ENCODE measurements at places on chromosomes 4 and X.

- no peak for DNase-seq
Observed at GRCh38 chr4:25949173-25949748, 35.2 kb downstream of the SMIM20 start.

DNA sequence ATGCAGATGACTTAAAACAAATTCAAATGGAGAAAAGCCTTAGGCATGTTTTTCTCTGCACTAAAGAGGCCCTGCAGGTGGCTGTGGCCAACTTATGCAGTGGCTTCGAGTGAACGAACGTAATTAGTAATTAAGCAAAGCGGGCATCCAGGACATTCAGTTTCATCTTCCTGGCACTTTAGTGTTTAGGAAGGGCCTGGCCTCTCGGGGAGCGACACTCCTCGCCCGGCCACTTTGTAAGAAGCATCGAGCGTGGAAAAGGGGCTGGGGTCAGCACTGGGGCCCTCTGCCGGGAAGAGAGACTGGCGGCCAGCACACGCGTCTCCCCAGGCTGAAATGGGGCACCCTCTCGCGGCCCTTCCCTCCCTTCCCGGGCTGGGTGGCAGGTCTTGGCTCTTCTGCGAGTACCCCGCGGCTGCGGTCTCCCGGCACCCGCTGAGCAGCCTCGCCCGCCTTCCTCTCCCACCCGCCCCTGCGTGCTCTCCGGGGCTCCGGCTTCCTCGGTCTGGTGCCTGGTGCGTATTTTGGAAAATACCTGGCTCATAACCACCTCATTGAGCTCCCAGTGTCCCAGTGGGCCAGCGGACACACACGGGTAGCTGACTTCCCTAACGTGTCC lies 677 bp upstream of the CYP4V2 start:
- no peak for DNase-seq

DNA sequence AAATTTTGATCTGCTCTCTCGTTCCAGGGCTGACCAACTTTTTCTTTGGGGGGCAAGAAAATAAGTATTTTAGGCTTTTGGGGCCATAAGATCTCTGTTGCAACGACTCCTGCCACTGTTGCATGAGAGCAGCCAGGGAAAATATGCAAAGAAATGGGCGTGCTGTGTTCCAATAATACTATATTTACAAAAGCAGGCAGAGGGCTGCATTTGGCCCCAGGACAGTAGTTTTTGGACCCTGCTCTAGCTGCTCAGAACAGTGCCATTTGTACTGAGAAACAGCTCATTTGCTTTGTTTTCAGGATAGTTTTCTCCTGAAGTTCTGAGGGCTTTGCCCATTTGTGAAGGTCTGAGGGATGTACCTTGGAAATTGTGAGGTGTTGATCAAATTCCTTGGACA lies 135.1 kb upstream of the MBNL3 start:
- DNase-seq: no peak

- no peak for DNase-seq
Observed at GRCh38 chr4:24211856-24212255, 322.0 kb upstream of the PPARGC1A start.

GRCh38 chr4:47109379-47109778 lies 78.0 kb downstream of the GABRB1 start:
- DNase-seq: no peak

GRCh38 chrX:122835886-122836285 lies 348.2 kb upstream of the GRIA3 start:
- DNase-seq: no peak

DNA sequence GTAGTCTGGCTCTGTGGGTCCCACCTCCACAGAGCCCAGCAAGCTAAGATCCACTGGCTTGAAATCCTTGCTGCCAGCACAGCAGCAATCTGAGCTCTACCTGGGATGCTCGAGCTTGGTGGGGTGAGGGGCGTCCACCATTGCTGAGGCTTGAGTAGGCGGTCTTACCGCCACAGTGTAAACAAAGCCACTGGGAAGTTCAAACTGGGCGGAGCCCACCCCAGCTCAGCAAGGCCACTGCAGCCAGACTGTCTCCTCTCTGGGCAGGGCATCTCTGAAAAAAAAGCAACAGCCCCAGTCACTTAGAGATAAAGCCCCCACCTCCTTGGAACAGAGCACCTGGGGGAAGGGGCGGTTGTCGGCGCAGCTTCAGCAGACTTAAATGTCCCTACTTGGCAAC lies 243.2 kb upstream of the POF1B start:
- DNase-seq: no peak

GRCh38 chr4:140790765-140791164 lies 34.6 kb upstream of the TBC1D9 start:
- DNase-seq: no peak

DNA sequence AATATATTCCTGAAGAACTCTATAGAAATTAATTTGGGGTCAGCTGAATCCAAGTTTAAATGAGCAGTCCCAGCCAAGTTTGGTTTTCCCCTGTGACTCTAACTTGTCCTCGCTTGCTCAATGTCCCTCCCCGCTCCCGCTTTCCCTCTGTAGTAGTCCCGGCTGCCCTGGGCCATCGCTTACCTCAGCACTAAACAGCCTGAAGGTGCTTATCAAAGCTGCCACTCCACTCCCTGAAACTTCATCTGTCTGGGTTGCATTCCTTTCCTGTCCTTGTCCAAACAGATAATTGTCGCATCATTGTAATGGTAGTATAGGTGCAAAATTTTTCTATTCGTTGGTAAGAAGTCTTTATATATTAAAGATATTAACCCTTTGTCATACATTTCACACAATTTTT lies 12.8 kb downstream of the SLC25A43 start:
- no peak for DNase-seq

GRCh38 chr4:3355266-3355748 lies 62.5 kb downstream of the RGS12 start:
- no peak for DNase-seq

GRCh38 chrX:103446665-103447302 lies 70.4 kb downstream of the BEX3 start:
- DNase-seq: no peak

DNA sequence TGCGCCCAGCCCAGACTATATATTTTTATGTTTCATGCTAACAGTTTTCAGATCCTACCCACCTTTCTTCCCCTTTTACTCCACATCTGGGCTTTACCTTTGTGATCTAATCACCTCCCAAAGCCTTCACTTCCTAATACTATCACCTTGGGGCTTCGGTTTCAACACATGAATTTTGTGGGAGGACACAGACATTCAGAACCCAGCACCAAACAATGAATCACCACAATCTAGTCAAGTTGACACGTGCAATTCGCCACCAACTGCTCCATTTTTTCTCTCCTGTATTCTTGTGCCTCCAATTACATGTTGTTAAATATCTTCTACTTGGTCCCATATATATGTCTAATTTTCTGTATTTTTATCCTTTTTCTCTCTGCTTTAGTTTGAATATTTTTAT lies 41.8 kb upstream of the STX18 start:
- no peak for DNase-seq

- no peak for DNase-seq
Observed at GRCh38 chrX:82648062-82648461, 860.0 kb upstream of the POU3F4 start.

- no peak for DNase-seq
Observed at GRCh38 chr4:74109116-74109869, 10.3 kb upstream of the CXCL2 start.

DNA sequence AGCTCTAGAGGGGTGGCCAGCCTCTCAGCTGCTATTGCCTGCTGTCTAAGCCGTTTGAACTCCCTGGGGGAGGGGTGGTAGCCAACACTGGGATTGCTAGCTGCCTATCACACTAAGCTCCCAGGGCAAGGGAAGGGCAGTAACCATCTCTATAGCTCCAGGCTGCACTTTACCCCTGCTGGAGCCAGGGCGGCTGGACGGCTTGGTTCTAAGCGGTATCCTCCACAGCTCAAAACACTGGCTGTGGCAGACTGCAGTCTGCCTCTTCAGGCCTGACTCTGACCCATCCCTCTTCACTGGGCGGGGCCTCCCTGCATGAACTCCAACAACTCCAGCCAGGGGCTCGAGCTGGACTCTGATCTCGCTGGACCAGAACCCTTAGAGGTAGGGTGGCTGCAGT lies 55.3 kb upstream of the GNRHR start:
- no peak for DNase-seq

DNA sequence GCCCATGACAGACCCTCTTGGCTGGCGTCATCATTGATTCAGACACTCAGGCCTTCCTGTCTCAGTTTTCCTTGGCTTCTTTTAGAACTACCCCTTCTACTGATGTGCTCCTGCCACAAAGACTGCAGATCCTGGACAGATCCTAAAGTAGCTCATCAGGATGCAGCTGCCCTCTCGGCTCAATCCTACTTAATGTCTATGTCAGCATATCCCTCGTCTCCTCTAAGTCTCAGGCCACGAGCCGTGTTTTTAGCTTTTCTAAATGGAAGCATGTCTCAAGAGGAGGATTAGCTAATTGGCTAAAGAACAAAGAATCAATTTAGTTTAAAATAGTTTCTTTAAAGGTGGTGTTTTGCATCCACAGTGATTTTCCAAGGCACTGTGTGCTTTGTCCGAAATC lies 447.7 kb downstream of the STIM2 start:
- no peak for DNase-seq

DNA sequence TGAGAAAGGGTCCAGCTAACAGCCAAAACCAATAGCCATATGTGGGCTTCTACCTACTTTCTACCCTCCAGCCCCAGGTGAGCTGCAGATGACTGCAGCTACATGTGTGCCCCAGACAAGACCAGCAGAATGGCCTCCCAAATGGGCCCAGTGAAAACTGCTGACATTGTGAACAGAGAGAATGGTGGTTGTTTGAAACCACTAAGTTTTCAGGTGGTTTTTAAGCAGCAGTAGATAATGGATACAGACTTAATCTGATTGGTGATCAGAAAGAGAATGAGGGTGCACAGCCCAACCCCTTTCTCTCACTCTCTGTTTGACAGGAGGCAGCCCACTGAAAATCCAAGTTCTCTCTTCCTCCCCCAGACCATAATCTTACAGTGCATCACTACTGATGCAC lies 42.5 kb upstream of the BBS12 start:
- DNase-seq: no peak

DNA sequence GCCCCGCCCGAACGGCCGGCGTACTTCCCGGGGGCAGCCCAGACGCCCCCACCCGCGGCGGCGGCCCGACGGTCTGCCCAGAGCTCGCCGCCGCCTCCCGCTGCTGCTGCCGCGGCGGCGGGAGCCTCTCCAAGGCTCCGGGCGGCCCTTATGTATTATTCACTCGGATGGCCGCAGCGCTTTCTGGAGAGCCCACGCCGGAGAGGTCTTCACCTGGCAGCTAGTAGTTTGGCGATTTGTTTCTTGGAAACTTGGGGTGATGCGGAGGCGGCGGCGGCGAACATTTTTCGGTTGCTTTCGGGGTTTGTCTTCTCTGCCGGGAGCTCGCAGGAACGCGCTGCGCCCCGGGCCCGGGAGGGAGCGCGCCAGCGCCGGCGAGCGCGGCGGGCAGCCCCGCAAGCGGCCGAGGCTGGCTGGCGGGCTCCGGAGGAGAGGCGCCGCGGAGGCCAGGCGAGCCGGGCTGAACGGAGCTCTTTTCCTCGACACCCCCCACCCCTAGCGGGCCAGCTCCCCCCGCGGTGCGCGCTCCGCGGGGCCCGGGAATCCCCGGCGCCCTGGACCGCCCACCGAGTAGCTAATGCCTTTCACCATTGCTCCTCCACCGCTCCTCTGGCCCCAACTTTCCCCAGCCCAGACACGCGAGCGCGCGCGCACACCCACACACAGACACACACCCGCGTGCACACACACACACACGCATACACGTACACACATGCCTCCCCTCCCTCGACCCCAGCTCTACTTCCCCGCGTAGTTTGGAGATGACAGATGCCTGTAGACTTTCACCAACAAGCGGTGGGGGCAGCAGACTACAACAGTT lies 113.5 kb downstream of the DHX15 start:
- no peak for DNase-seq

- no peak for DNase-seq
Observed at GRCh38 chr4:1843852-1844251, 12.1 kb downstream of the LETM1 start.

DNA sequence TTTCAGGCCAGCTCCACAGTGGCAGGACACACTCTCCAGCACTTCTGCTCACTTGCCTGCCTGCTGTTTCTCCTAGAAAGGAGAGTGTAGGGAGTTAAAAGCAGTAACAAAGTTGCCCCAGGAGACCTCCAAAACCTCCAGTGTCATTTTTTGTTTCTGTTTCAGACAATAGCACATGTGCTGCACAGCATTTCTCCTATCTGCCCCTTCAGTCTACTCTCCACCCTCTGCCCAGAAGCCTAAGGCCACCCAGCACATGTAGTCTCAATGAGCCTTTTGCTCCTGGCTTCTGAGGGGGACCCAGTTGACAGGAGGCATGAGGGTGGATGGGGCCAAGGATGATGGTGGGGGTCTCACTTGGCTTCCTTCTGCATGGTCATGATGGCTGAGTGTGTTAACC lies 329.6 kb upstream of the CLNK start:
- DNase-seq: no peak

DNA sequence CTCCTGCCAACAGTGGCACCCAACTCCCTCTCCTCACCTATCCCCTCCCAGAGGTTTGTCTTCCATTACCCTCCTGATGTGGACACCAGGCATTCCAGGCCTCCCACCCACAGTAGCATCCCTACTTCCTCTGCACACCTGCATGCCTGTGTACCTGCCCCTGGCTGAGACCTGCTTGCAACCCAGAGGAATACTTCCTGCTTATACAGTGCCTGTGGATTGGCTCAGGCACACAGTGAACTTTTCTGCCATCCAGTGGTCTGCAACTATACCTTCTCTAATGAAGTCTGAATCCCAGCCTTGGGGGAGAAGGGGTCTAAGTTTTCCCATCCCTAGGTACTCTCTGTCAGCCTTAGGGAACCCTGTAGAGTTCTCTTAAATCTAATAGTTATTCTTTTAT lies 169.9 kb downstream of the IQCM start:
- DNase-seq: no peak

- no peak for DNase-seq
Observed at GRCh38 chr4:108109997-108110416, 58.7 kb downstream of the LEF1 start.

- no peak for DNase-seq
Observed at GRCh38 chrX:28889591-28890090, 302.4 kb downstream of the IL1RAPL1 start.

DNA sequence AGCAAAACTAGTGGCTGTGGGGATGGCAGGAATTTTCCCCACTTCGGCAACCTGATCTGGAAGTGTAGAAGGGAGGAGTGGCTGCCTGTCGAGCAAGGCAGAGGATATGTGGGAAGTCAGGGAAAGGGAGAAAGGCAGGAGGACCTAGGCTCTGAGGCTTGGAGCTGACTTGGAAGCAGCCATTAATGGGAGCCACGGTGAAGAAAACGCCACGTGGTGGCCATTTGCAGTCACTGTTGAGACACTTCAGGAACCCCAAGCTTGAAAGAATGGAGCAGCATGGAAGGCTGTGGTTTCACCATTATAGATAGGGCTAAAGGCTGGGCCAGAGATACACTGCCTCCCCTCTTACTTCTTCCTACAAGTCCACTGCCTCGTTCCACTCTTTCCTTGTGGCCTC lies 41.8 kb upstream of the MAML3 start:
- DNase-seq: no peak

GRCh38 chr4:149980121-149980682 lies 98.0 kb upstream of the DCLK2 start:
- DNase-seq: no peak
